ENCODE measurements at places on chromosomes 11 and 22.

GRCh38 chr11:96013461-96014213, 89.7 kb upstream of the MTMR2 start:
- DNase-seq: no peak

- no peak for DNase-seq
Observed at GRCh38 chr11:130796828-130797227, 119.5 kb downstream of the SNX19 start.

DNA sequence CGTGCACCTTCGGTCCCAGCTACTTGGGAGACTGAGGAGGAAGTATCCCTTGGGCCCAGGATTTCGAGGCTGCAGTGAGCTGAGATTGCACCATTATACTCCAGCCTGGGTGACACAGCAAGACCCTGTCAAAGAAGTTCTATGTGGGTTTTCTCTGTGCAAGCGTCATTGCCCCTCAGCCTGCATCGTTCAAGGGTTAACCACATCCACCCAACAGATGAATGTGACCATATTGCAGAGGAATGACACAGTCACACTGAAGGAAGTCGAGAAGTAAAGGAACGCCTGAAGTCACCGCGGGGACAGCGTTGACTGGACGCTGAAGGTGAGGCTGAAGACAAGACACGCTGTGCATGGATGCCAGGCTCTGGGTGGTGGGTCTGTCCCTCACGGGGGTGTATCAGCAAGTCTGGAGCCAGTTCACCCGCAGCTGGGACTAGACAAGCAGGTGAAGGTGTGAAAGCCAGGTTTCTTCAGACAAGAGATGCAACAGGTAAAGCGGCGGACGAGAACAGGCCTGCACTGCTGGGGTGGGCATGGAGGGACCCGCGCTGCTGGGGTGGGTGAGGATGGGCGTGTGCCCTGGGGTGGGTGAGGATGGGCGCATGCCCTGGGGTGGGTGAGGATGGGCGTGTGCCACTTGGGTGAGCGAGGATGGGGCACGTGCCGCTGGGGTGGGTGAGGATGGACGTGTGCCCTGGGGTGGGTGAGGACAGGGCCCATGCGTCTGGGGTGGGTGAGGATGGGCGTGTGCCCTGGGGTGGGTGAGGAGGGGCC, 36.5 kb upstream of the TOLLIP start:
- DNase-seq: peak; percentile 26

DNA sequence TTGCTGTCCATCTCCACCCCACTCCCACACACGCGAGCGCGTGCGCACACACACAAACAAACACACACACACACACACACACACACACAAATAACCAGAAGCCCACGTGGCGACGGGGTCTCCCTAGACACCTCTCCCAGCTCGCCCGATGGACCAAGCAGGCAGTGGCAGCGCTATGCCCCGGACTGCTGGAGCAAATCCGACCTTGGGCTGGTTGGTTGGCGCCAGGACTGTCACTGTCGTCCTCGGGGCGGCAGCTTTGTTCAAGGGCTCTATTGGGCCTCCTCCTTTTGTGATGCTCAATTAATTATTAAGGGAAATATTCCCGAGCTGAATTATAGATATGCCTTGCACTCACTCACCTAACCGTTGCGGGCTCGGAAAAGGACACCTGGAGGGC, 1.7 kb upstream of the KCNA4 start:
- DNase-seq: no peak

DNA sequence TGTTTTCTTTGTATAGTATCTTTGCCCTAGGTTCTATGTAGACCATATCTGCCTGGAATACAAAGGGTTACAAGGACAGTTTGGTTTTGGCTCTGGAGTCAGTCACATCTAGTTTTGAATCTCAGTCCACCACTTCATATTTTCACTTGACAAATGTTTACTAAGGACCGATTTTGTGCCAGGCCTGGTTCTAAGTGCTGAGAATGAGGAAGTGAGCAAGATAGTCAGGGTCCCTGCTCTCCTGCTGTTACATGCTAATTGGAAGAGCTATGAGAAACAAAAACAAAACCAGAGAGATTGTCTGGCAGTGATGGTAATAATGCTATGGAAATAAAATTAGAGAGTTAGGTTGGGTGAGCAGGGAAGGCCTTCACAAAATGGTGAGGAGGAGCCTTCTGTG, 66.1 kb upstream of the ARHGAP20 start:
- no peak for DNase-seq

- no peak for DNase-seq
Observed at GRCh38 chr22:46612341-46612903, 7.8 kb upstream of the GRAMD4 start.

DNA sequence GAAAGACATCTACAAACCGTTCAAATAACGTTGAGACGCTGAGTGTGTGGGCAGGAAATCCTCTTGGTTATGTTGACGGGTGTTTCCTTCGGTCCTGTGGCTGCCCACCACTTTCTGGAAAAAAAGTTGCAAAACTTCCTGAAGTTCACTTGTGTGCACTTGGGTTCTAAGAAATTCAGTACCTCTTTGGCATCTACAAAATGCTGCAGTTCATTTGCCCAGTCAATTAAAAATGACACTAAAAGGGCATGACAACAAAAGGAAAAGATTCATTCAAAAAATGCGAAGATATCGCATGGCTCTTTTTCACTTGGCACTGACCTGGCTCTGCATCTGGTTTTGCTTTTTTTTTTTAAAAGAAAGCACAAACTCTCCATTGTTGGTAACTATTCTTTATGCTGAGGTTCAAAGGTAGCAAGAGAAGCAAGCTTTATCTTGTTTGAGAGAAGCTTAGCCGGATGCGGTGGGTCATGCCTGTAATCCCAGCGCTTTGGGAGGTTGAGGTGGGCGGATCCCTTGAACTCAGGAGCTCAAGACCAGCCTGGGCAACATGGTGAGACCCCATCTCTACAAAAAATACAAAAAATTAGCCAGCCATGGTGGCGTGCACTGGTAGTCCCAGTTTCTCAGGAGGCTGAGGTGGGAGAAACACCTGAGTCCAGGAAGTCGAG, 10.6 kb upstream of the XBP1 start:
- no peak for DNase-seq

DNA sequence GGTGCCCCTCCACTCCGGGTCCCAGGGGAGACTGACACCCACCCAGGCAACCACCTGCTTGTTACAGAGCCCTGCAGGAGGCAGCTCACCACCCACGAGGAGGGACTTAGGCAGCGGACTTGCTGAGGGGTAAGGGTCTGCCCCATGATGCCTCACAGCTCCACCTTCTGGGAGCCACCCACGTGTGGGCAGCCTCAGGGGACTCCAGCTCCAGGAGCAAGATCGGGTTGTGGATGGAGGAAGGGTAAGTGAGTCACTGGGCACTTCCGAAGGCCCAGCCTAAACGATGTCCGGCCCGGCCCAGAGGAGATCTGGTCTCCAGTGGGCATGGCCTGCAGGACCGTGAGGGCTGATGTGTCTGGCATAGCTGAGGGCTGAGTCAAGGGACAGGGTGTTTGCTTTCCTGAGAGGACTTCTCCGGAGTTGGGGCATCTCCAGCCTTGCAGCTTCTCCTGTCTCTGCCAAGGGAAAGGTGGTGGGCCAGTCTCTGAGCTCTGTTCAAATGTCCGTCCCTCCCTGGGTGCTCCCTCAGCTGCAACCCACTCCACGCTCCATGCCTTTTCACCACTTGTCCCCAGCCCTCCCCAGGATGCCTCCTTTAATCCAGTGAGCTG, 32.3 kb upstream of the P2RY2 start:
- no peak for DNase-seq

DNA sequence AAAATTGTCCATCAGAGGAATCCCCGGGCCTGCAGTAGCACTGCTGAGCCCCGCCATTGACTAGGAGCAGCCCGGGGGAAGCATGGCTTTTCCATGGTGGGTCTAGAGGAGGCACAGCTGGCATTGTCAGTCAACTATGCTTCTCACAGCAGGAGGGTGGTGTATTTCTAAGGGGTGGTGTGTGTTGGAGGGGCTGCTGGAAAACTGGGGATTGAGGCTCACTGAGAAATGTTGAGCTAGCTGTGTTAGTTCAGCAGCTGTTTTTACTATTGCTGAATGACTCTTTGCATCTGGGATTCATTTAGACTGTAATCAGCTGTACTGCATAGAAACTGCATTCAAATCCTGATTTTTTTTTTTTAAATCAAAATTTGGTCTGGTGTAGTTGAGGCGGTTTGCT, 5.6 kb downstream of the DDX10 start:
- no peak for DNase-seq

- DNase-seq: no peak
Observed at GRCh38 chr11:11414996-11415395, 61.9 kb upstream of the CSNK2A3 start.

DNA sequence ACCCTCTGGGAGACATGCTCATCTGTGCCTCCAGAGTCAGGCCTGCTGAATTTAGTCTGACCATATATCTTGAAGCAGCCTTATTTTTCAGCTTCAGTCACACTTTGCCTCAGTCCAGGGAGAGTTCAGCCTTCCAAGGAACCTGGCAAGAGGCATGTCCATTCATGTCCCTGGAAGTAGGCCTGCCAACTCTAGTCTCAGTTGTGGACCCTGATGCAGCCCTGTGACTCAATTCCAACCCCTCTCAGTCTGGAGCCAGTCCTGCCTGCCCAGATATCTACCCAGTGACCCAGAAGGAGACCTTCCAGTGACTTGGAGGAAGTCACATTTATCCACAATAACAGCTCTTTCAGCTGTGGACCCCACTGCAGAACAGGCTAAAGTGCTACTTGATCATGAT, 566.6 kb downstream of the TMEM135 start:
- DNase-seq: no peak

GRCh38 chr11:67543585-67543984, 20.3 kb upstream of the CABP2 start:
- no peak for DNase-seq

DNA sequence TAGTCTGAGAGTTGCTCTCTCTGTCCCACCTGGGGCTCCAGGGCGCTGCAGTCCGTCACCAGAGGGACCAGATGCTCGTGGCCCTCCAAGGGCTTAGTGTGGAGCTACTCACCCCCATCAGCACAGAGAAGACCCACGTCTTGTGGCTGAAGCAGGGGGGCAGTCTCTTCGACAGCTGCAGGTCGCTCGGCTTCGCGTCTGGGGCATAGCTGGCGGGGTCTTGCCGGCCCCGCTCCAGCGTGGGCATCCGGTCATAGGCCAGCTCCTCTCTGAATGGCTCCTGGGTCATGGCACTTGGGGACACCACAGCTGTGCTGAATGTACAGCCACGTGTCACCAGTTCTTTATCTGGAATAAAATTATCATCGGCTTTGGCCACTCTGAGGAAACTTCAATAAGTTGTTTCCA, 608 bp downstream of the MLC1 start:
- DNase-seq: no peak

GRCh38 chr11:75563978-75564552, 2.0 kb downstream of the SERPINH1 start:
- DNase-seq: peak; percentile 90

DNA sequence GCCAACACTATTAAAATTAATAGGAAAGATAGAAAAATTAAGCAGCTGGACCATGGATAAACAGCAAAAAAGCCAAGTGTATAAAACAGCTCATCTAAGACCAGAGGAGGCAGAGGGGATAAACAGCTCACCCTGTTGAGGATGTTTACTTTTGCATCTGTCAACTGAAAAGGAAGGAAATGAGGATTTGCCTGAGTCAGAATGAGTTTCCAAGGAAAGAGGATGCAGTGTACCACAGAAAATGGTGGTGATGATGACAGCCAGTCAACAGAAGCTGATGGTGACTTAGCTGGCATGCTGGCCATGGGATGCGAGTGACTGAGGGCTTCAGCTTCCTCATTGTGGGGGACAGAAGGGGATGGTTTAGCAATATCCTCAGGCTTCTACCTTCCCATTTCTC, 183.5 kb downstream of the KIRREL3 start:
- DNase-seq: no peak

GRCh38 chr22:22848364-22848866, 39.2 kb upstream of the IGLL5 start:
- peak; percentile 77 for DNase-seq

- DNase-seq: no peak
Observed at GRCh38 chr11:78990261-78990660, 415.6 kb upstream of the NARS2 start.

GRCh38 chr11:36141196-36141953, 147.8 kb downstream of the COMMD9 start:
- no peak for DNase-seq

GRCh38 chr11:91258876-91259275, 965.7 kb upstream of the FAT3 start:
- DNase-seq: no peak

DNA sequence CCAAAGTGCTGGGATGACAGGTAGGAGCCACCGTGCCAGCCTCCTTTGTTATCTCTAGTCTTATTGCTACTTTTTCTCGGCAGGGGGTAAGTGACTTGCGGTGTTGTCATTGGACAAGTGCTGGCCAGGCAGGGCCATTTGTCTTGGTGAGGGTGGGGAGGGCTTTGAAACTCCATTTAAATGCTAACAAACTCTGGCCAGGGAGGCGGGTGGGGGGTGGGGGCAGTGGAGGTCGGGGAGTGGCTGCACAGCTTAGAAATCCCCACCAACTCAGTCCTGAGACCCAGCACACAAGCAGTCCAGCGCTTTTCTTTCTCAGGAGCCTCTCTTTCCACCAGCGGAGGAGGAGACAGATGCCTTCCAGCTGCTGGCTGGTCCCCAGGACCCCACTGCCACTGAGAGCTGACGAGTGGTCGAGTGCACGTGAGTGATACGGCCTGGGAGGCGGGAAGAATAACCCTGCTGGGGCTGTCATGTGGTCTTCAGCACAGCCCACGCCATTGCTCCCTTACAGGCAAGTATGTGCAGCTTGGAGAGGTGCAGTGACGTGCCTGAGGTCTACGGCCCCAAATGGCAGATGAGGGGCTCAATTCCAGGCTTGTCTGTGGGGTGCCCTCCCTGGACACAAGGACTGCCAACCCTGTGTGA, 24.2 kb upstream of the OSBPL5 start:
- peak; percentile 48 for DNase-seq

- DNase-seq: no peak
Observed at GRCh38 chr22:17772958-17773605, 1.2 kb downstream of the BID start.

All from ecto neural progenitor cell (in vitro differentiated cells).